ENCODE measurements at places on chromosomes 12 and 14. TPM values are rescaled to one million over a fixed set of nuclear protein-coding genes. Genes with fewer than 3 reads are reported as not detected.

Gene PIWIL1
- total RNA-seq, result not detected

Gene FANCM
- 11.8 TPM for total RNA-seq

Gene SCFD1
- 62.7 TPM for total RNA-seq

Gene ZFHX2
- total RNA-seq, result 2.4 TPM

Gene SALL2
- 2.6 TPM for total RNA-seq

Gene KCNJ8
- total RNA-seq, result not detected

DNA sequence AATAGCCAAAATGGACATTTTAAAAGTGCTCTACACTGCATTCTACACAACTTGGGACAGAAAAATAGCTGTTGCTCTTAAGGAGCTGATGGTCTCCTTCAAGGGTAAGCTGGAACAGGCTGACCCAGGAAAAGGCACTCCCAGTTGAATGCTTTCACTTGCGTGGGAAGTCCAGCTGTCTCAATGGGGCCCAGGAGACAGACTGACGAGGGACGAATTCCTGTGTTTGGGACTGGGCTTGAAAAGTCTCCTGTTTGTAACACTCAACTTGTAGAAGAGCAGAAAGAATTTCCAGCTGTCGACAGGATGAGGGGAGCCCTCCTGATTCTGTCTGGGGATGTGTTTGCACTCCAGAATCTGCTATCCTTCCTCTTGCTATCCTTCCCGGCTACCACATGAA lies 180.8 kb downstream of the ZFP36L1 start:
- H3K27me3 ChIP-seq, result no peaks in the 10 kb centered on the region
- H3K4me3 ChIP-seq, result no peak overlapping the region
- peaks cover 5% of the 10 kb centered on the region for H3K4me1 ChIP-seq

- H3K4me1 ChIP-seq, result no peaks in the 10 kb centered on the region
- DNase-seq, result no peak
- H3K27me3 ChIP-seq, result peaks cover 11% of the 10 kb centered on the region
- no peak overlapping the region for H3K4me3 ChIP-seq
These were observed 99.4 kb upstream of the DIO3 start for GRCh38 chr14:101461891-101462290.

- no peak for DNase-seq
- H3K4me1 ChIP-seq, result no peaks in the 10 kb centered on the region
- H3K27me3 ChIP-seq, result no peaks in the 10 kb centered on the region
These were observed 19.8 kb downstream of the XRCC3 start for GRCh38 chr14:103695296-103696069.

- no peak overlapping the region for H3K4me3 ChIP-seq
- no peaks in the 10 kb centered on the region for H3K36me3 ChIP-seq
- no peaks in the 10 kb centered on the region for H3K4me1 ChIP-seq
These were observed 51.4 kb downstream of the FGD4 start for GRCh38 chr12:32450768-32451167.

- H3K27me3 ChIP-seq, result no peaks in the 10 kb centered on the region
- peaks cover 26% of the 10 kb centered on the region for H3K36me3 ChIP-seq
- H3K4me1 ChIP-seq, result no peaks in the 10 kb centered on the region
- H3K27ac ChIP-seq, result no peak overlapping the region
- no peak overlapping the region for H3K4me3 ChIP-seq
These were observed 115.4 kb downstream of the ESR2 start for GRCh38 chr14:64178814-64179213.

DNA sequence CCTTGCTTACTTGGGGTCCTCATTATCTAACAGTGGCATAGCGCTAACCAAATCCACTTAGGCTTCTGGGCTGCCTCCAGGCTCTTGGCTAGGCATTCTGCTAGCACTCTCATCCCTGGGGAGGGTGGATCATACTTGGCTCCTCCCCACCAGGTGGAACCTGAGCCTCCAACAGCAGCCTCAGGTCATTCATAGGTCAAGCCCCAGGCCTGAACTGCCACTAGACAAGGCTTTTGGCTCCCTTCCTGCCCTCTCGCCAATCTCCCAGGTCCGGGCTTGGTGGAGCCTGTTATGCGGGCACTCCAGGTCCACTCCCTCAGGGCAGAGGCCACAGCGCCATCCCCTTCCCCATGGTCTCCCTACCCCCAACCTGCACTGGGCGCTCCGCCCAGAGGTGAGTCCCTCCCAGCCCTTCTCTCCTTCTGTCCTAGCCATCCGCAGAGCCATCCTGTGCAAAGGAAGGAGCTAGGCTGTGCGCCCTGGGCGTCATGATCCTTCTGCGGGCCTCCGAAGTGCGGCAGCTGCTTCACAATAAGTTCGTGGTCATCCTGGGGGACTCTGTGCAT lies 154.9 kb upstream of the AMIGO2 start:
- H3K27me3 ChIP-seq, result no peaks in the 10 kb centered on the region
- H3K4me1 ChIP-seq, result peaks cover 58% of the 10 kb centered on the region
- H3K4me3 ChIP-seq, result no peak overlapping the region
- peaks cover 37% of the 10 kb centered on the region for H3K36me3 ChIP-seq
- H3K27ac ChIP-seq, result no peak overlapping the region

- DNase-seq, result no peak
- H3K27me3 ChIP-seq, result no peaks in the 10 kb centered on the region
- no peak overlapping the region for H3K4me3 ChIP-seq
- no peaks in the 10 kb centered on the region for H3K4me1 ChIP-seq
- no peaks in the 10 kb centered on the region for H3K36me3 ChIP-seq
These were observed 67.2 kb downstream of the WSCD2 start for GRCh38 chr12:108196319-108196718.

DNA sequence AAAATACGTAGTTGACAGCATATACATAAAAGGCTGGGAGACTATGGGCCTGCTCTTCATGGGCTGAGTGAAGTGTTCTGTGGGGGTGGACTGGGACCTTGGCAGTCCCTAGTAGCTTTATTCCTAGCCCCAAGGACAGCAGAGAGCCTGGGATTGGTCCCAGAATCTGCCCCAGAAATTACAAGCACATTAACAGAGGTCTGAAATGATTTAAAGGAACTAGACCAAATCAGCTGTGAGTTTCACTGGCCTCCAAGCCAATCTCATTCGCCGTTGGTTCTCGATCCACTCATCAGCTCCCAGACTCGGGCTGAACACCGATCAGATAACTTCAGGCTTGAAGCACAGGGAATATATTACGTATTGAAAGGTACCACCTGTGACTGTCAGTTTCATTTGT lies 77.0 kb upstream of the PSMC1 start:
- no peaks in the 10 kb centered on the region for H3K27me3 ChIP-seq
- no peaks in the 10 kb centered on the region for H3K4me1 ChIP-seq
- H3K4me3 ChIP-seq, result no peak overlapping the region

- peaks cover 45% of the 10 kb centered on the region for H3K27me3 ChIP-seq
- H3K27ac ChIP-seq, result no peak overlapping the region
These were observed 396 bp downstream of the FERMT2 start for GRCh38 chr14:52950410-52950897.

DNA sequence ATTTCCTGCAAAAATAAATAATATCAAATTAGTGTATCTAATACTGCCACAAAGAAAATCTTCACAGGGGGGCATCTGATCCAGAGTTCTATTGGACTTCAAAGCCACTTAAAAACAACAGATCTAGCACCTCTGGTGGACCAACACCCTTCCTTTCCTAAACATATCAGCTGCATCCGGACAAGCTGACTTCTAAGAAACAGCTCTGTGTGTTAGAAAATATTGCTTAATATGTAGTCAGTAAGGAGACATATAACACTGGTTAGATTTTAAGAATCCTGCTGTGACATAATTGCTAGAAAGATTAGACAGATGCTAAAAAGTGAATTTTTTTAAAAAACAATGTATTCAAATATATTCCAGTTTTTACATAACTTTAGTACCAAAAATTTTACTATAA lies 61.1 kb upstream of the PTPRB start:
- H3K36me3 ChIP-seq, result no peaks in the 10 kb centered on the region
- DNase-seq, result no peak
- no peaks in the 10 kb centered on the region for H3K27me3 ChIP-seq
- H3K27ac ChIP-seq, result no peak overlapping the region

DNA sequence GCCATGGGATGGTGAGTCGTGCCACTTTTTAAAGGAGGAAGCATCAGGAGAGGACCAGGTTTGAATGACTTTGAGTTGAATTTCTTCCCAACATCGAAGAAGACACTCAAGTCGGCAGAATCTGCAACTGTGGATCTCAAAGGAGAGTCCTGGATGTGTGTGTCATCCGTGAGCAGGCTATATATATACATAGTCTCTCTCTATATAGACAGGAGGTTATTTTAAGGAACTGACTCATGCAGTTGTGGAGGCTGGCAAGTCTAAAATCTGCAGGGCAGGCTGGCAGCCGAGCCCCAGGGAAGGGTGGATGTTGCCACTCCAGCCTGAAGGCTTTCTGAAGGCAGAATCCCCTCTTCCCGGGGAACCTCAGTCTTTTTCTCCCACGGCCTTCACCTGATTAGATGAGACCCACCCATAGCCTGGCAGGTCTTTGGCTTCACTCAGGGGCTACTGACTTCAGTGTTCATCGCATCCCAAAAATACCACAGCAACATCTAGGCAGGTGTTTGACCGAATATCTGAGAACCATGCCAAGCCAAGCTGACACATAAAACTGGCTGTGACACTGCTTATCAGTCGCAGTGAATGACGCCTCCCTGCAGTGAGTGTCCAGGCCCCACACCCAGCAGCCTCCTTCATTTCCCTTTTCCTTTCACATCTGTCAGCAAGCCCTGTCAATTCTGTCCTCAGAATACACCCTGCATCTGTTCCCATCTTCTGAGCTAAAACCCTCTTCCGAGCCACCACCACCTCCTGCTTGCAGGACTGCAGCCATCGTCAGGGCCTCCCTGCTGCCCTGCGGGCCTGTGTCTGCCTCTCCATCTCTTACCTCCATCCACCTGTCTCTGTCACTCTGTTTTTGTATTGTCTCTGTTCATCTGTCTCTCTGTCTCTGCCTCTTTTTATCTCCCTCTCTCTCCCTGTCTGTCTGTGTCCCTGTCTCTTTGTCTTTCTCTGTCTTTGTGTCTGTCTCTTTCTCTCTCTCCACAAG lies 54.0 kb downstream of the ZNF664 start:
- no peak overlapping the region for H3K4me3 ChIP-seq
- no peaks in the 10 kb centered on the region for H3K27me3 ChIP-seq
- H3K4me1 ChIP-seq, result no peaks in the 10 kb centered on the region
- no peak for DNase-seq
- H3K36me3 ChIP-seq, result no peaks in the 10 kb centered on the region

DNA sequence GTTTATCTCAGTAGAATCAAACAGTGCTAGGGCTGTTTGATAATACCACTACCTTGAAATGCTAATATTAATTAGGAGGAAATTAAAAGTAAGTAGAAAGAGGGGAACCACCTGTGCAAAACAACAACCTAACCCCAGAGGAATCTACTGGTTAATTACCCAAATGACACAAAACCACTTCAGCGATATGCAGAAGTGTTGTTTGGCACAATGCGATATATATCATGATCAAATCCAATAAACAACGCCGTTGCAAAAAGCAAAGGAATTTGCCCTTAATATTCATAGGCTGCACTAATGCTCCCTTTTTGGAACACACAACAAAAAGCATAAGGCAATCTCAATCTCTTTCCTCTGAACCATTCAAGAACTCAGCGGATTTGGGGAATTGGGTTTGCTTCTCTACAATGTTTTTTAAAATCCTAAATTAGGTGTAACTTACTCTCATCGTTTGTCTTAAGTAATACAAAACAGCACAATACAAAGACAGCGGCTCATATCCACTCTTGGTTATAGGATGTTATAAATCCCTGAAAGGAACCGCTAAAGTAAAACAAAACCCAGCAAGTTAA lies 1.5 kb downstream of the MAP4K5 start:
- no peaks in the 10 kb centered on the region for H3K27me3 ChIP-seq
- peaks cover 44% of the 10 kb centered on the region for H3K4me1 ChIP-seq
- no peak overlapping the region for H3K27ac ChIP-seq
- no peaks in the 10 kb centered on the region for H3K36me3 ChIP-seq
- H3K4me3 ChIP-seq, result peak overlapping the region; percentile 74

Data from CD8-positive, alpha-beta memory T cell (primary cell).